ENCODE measurements at places on chromosomes 12 and 14. TPM values are rescaled to one million over a fixed set of nuclear protein-coding genes. Genes with fewer than 3 reads are reported as not detected.
A peak's percentile ranks its signal among the peaks of the same experiment; 100 is the strongest.

- no peak for DNase-seq
Measured at GRCh38 chr14:96888593-96888992, 91.4 kb downstream of the VRK1 start.

GRCh38 chr12:107775093-107775721 lies 703 bp downstream of the ASCL4 start:
- DNase-seq: no peak

DNA sequence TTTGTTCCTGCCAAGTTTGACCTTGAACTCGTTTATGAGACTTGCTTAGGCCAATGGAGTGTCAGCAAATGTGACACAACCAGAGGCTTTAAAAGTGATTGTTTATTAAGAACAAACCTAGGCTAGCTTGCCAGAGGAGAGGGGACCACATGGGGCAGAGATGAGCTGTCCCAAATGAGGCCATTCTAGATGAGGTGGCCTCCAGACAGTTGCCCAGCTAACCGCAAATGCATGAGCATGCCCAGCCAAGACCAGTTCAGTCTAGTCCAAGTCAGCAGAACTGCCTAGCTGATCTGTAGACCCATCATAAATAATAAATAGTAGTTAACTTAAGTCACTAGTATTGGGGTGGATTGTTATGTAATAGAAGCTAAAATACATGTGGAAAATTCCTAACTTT lies 172.8 kb upstream of the DYRK2 start:
- no peak for DNase-seq

- DNase-seq: no peak
Measured at GRCh38 chr14:88340357-88340756, 17.3 kb upstream of the KCNK10 start.

- peak; percentile 37 for DNase-seq
Measured at GRCh38 chr12:2282318-2282717, 229.5 kb downstream of the CACNA1C start.

ZNF219 gene
- 154 TPM for total RNA-seq

DNA sequence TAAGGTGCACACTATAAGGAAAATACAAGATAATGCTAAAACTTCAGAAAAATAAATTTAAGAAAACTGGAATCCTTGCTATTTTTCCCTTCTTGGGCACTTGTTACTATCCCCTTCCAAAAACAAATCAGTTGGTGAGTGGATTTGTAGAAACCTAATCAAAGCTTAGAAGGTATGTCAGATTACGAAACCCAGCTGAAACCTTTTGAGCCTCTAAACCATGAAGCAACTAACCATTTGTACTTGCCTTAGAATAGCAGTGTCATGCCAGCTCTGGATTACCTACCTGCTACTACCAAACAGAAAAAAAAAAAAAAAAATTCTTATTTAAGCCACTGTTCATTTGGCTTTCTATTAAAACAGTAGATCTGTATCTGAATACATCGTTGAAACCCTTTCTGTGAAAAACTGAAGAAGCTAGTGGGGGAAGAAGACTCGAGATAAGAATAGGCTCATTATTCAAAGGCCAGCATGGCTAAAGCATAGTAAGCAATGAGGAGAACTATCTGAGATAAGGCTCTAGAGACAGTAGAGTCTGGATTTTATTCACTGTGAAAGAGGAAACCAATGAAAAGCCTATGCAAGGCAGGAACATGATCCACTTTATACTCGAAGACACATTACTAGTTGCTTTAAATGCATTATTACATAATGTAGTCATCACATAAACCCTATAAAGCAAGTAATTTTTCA lies 30.2 kb downstream of the OSBPL8 start:
- DNase-seq: peak; percentile 18

REM2 gene
- total RNA-seq: 1.6 TPM

DNA sequence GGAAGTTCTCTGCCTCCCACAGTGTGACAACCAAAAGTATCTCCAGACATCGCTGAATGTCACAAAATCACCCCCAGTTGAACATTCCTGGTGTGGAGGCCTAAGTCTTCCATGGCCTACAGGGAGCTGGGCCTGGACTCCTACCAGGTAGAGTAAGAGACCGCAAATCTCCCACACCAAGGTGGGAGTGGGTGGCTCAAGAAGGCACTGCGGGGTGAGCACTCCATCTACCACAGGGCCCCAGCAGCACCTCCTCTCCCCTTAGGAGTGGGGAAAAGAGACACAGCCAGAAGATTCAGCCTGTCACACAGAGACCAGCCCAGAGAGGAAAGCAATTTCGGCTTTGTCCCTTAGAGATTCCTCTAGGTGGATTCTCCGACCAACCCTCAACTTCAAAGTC lies 25.5 kb downstream of the LRTM2 start:
- DNase-seq: no peak
